Skin of body (tissue), 3 donors: ENCODE measurements at places on chromosomes 2 and 18. TPM values are rescaled to one million over a fixed set of nuclear protein-coding genes. Genes with fewer than 3 reads are reported as not detected.

FSHR gene
- total RNA-seq, result not detected

LCT gene
- total RNA-seq, result under 0.01 TPM

IL37 gene
- 2.0 TPM for total RNA-seq

ANKRD62 gene
- total RNA-seq, result not detected

PDIA6 gene
- 125 TPM for total RNA-seq

CYTIP gene
- total RNA-seq, result 8.2 TPM

PLCD4 gene
- total RNA-seq, result 2.8 TPM

CXCR1 gene
- 2.1 TPM for total RNA-seq

FHOD3 gene
- 32.0 TPM for total RNA-seq

ASAP2 gene
- total RNA-seq, result 19.0 TPM

EVX2 gene
- not detected for total RNA-seq

CROCC2 gene
- total RNA-seq, result 0.30 TPM

NAT8 gene
- total RNA-seq, result not detected

ABCG5 gene
- not detected for total RNA-seq

FLACC1 gene
- 2.9 TPM for total RNA-seq

CIDEA gene
- 11.1 TPM for total RNA-seq

EGR4 gene
- 0.10 TPM for total RNA-seq

FEV gene
- total RNA-seq, result not detected

STAT1 gene
- 51.6 TPM for total RNA-seq

TTR gene
- 1.3 TPM for total RNA-seq

CCDC148 gene
- 1.2 TPM for total RNA-seq

CLEC4F gene
- 0.10 TPM for total RNA-seq

KCNIP3 gene
- total RNA-seq, result 2.4 TPM

PID1 gene
- total RNA-seq, result 17.5 TPM

GNAL gene
- total RNA-seq, result 4.1 TPM

CDK15 gene
- total RNA-seq, result 1.6 TPM

UGT1A9 gene
- total RNA-seq, result not detected

CENPA gene
- total RNA-seq, result 4.1 TPM

RAD51AP2 gene
- total RNA-seq, result 0.20 TPM

SLC8A1 gene
- 35.5 TPM for total RNA-seq

ASXL3 gene
- 6.1 TPM for total RNA-seq

STARD6 gene
- total RNA-seq, result not detected

HOXD1 gene
- total RNA-seq, result 0.30 TPM

IL1R1 gene
- total RNA-seq, result 20.3 TPM

AKAIN1 gene
- total RNA-seq, result not detected

OTOS gene
- total RNA-seq, result not detected

KRTCAP3 gene
- 2.5 TPM for total RNA-seq

FAM237A gene
- total RNA-seq, result not detected

TMEM200C gene
- 0.49 TPM for total RNA-seq

IL18R1 gene
- 4.5 TPM for total RNA-seq

ALPI gene
- total RNA-seq, result not detected

CTIF gene
- 19.5 TPM for total RNA-seq

HNMT gene
- total RNA-seq, result 73.7 TPM

ALPG gene
- not detected for total RNA-seq

DUSP28 gene
- 2.4 TPM for total RNA-seq

CAPN14 gene
- 0.49 TPM for total RNA-seq

ABCB11 gene
- total RNA-seq, result 0.79 TPM

PAIP2B gene
- 14.3 TPM for total RNA-seq

FOXD4L1 gene
- total RNA-seq, result not detected

STK36 gene
- total RNA-seq, result 20.0 TPM
